NCI-H1436 (cell line): ENCODE measurements at places on chromosomes 6 and 20.
A peak's percentile ranks its signal among the peaks of the same experiment; 100 is the strongest.

GRCh38 chr20:17530716-17531664 lies at the start of gene BFSP1:
Gene BFSP1, minus strand, starts transcription at chr20:17531379. Its CDS starts 50 bp downstream, at chr20:17531329.
- peak; percentile 28 for DNase-seq

DNA sequence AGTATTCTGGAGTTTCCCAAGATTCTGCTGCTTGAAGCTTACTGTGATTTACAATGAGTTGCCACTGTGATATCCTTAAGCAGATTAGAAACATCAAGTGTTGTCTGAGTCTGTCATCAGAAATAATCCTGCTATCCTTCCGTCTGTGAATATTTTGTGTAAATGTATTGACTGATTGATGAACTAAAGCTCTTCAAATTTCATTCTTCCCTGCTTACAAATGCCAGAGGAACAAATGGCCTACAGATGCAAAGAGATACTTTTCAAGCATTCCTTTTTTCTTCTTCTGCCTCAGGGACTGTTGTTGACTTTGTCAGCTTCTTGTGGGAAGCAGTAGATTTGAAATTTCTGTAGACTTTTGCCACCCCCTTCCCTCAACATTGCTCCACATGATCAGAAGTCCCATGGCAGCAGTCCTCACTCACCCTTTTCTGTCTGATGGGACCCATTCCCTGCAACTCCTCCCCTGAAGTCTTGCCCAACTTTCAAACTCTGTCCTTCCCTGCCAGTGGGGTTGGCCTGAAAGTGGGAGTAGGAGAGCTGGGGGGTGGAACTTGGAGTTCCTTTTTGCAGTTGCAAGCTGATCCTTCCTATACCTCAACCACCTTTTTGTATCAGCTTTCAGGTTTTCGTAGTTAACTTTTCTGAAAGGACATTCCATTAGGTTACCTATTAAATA lies 38.5 kb upstream of the MLIP start:
- DNase-seq = no peak

- DNase-seq = no peak
Observed at GRCh38 chr6:12709116-12709515, 7.5 kb upstream of the PHACTR1 start.

DNA sequence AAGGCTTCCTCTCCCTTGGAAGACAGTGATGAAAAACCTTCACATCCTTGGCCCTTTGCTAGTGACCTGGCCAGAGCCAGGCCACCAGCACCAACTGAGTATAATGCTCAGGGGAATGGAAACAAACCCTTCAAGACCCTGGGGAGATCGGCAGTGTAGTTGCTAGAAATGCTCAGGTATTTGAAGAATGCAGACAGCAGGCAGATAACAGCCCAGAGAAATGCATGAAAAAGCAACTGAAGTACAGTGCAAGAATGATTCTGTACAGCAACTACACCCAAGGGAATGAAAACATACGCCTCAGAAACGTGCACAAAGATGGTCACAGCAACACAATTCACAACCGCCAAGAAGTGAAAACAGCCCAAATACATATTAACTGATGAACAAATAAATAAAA lies 41.1 kb downstream of the PPP1R3G start:
- DNase-seq = no peak

DNA sequence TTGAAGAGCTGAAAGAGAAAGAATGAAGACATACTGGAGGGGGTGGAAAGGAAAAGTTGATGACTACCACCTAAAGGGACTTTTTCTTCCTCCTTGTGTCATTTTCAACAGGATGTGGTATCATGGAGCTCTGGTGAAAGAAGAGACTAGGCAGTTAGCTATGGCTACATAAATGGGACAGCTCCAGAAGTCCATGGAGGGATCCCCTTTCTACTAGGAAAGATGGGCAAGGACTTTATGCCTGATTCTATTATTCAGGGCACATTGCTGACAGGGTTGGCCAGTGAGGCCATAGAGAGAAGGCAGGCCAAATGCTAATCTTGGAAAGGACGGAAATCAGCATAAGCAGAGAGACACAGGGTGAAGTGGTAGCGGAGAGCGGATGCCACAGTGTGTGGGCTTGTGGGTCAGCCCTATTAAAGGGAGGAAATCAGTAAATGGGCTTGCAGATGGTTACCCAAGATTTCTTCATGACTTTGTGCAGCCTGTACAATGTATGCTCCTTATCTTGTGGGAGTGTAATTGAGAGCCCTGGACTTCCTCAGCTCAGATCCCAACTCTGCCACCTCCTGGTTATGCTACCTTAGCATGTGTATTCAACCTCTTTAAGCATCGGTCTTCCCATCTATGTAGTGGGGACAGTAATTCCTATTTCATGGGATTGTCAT lies 77.4 kb upstream of the TMEM170B start:
- no peak for DNase-seq

- DNase-seq = no peak
Observed at GRCh38 chr6:165854061-165854862, 191.2 kb upstream of the PDE10A start.

DNA sequence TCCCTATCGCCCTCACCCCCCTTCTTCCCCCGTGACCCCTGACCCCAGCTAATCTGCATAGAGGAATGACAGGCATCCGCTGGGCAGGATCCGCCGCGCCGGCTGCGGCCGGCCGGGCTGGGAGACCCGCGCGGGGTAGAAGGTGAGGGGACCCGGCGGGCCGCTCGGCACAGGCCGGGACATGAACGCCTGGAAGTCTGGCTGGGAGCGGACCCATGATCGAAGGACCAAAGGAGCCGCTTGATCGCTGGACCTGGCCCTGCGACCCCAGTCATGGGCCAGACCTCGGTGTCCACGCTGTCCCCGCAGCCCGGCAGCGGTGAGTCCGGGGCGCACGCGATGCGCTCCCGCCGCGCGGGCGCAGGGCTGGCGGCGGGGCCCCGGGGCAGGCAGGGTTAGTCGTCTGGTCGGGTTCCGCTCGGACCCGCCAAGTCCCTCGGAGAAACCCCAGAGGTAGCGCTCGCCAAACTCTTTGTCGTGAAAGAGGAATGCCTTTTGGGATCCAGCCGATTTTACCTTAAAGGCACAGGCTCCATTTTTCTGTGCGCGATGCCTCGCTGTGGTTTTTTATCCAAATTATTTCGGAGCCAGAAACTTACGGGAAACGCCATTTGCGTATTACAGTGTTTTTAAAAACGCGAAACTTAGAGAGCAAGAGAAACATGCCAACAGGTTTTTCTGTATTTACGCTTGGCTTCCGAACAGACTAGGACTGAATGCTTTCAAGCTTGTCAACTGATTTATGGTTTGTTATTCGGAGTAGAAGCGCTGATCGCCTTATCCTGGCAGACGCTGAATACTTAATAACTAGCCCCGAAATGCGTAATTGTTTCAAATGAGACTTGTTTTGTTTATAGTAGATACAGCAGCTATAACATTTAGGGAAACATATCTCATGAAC lies at the start of gene PHACTR2:
Gene PHACTR2 (plus strand): TSS at position 75 of the 901 bp plus-strand sequence. CDS start 199 bp downstream, at position 274.
- DNase-seq = no peak

DNA sequence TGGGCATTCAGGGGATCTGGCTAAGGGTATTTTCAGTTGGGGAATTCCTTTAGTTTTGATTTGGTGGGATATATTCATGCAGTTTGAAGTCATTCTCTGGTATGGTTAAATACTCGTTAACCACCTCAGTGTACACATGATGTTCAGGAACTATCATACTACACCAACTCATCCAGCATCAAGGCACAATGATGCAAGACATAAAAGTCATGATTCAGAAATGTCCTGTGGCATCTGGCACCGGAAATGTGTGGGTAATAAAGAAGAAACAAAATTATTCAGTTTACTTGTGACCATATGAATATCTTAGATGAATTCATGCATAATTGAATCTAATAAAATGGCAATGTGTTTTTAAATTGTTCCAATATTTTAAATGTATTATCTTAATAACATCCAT lies 129.0 kb upstream of the BMP5 start:
- DNase-seq = no peak

GRCh38 chr6:140052736-140053729 lies 678.6 kb upstream of the CITED2 start:
- DNase-seq = no peak
